ENCODE measurements at places on chromosomes 4 and X. TPM values are rescaled to one million over a fixed set of nuclear protein-coding genes. Genes with fewer than 3 reads are reported as not detected.

Gene GRIA3
- total RNA-seq: 0.71 TPM

DNA sequence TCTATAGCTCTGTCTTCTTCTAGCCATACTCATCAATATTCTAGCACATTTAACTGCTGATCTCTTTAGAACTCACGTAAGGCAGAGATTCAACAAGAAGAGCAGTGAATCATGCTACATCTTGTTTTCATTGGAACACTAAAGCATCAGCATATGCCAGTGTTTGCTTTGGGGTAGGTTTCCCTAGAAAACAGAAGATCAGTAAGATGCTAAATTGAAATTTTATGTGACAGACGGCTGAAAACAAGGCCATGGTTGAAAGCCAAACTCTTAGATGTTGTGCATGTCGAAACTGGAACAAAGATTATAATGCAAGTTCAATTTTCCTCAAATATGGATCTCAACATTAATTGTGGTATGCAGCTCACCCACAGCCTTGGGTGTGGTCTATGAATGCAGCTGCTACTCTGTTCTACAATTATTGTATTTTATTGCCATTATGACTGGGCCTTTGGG lies 107.6 kb downstream of the PDLIM5 start:
- no peak for DNase-seq

- no peak for DNase-seq
Measured at GRCh38 chr4:105350859-105351490, 122.9 kb downstream of the PPA2 start.

GRCh38 chr4:87103086-87103485 lies 117.3 kb downstream of the KLHL8 start:
- DNase-seq: no peak

DNA sequence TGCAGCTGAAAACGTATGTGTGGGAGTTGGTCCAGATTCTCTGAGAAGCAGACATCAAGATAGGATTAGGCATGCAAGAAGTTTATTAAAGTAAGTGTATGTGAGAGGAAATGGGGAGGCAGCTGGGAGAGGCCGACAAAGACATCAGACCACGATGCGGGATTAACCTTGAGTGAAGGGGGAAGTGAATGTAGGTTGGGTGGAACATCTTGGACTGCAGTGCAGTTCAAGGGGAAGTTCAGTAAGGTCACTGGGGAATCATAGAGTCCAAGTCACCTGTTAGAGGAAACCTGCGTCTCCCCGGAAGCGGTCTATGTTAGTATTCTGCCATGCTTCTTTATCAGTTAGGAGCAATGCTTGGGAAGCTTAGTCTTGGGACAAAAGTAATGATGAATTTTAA lies 22.0 kb downstream of the CXCL8 start:
- no peak for DNase-seq

- DNase-seq: no peak
Measured at GRCh38 chr4:89334311-89334710, 26.7 kb upstream of the GPRIN3 start.

- no peak for DNase-seq
Measured at GRCh38 chr4:150176547-150176946, 98.3 kb downstream of the DCLK2 start.

GRCh38 chr4:186765138-186765537 lies 41.5 kb upstream of the FAT1 start:
- no peak for DNase-seq

Gene WDR44
- total RNA-seq: 15.3 TPM

Gene TRPC5OS
- not detected for total RNA-seq

DNA sequence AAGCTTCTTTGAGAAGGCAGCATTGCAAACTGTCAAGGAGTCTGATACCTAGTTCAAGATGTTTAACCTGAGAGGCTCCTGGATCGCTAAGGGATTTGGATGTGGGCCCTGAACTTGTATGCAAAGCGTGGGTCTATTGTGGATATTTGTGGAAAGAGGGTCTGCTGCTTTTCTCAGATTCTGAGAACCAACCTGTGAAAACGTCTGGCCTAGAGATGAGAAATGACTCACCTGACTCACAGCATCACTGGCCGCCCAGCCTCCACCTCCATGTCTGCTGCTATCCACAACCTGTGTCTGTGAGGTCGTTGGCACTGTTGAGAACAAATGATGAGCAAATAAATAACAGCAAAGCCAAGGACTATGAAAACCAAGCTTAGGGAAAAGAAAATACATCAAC lies 33.3 kb upstream of the PROM1 start:
- no peak for DNase-seq

Gene CXCL3
- total RNA-seq: 15.1 TPM

DNA sequence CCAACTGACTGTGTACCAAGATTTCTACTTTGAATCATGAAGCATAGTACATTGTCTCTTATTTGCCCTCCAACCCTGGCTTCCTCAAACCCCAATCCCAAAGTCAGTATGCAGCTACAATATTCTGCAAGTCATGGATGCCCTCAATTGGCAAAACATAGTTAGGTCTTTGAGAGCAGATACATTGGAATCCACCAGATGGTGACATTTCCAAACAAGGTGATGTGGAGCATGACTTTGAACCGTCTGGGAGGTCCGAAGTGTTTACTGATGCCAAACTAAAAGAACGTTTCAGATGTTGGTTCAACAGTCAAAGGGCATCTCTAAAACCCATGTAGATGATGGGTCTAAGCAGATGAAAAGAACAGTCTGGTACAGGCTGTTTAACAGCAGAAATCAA lies 43.7 kb upstream of the FRMD7 start:
- DNase-seq: no peak

Gene GABRE
- 167 TPM for total RNA-seq

GRCh38 chr4:159390648-159391047 lies 287.8 kb downstream of the RAPGEF2 start:
- DNase-seq: no peak

GRCh38 chr4:101707596-101707995 lies 82.9 kb upstream of the BANK1 start:
- no peak for DNase-seq

Gene TTC29
- total RNA-seq: not detected

- no peak for DNase-seq
Measured at GRCh38 chr4:112510291-112511092, 5.5 kb downstream of the NEUROG2 start.

Gene NPY1R
- total RNA-seq: 17.2 TPM

GRCh38 chr4:185144601-185145240 lies 1.7 kb downstream of the SLC25A4 start:
- no peak for DNase-seq

DNA sequence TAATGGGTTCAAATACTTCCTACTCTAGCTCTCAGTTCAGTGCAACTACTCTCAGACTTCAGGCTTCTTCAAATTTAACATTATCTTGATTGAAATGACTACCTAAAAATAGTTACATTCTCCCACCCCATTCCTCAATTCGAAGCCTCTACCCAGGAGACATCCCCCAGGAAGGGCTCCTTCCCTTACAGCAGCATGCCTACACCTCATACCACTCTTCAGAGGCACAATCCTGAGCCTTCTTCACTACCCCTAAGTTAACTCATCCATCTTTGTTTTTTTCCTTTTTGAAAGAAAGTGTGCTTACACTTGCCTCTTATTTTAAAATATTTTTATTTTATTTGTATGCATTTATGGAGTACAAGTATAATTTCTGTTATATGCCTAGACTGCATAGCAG lies 17.2 kb upstream of the PRSS48 start:
- no peak for DNase-seq

Gene MGARP
- 0.39 TPM for total RNA-seq

DNA sequence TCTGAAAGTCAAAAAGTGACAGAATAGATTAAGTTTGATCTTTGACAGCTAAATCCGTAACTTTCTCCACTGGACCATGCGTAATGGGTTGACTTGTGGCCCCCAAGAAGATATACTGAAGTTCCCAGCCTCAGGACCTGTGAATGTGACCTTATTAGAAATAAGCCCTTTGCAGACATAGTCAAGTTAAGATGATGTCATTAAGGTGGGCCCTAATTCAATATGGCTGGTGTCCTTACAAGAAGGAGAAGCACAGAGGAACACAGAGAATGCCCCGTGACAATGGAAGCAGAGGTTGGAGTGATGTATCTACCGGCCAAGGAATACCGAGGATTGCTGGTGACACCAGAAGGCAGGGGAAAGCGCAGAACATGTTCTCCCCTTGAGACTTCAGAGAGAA lies 14.4 kb downstream of the ENPP6 start:
- DNase-seq: no peak

- DNase-seq: no peak
Measured at GRCh38 chr4:53477636-53478035, 100.2 kb downstream of the FIP1L1 start.

Gene NPY5R
- 3.5 TPM for total RNA-seq

DNA sequence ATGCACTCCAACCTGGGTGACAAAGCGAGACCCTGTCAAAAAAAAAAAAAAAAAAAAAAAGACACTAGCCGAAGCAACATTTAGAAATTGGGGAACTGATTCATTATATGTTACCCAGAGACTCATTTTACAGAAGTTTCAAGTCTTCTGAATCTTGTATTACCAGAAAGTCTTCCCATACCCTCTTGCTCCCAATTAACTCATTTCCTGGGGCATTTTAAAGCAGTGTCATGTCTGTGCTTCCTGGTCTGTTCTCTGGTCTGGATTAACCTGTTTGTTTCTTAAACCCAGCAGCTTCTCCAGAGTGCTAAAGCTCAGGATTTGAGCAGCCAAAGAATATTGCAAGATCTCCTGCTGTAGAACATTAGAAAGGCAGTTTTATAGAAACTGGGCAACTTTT lies 43.7 kb downstream of the FRMPD3 start:
- DNase-seq: no peak

DNA sequence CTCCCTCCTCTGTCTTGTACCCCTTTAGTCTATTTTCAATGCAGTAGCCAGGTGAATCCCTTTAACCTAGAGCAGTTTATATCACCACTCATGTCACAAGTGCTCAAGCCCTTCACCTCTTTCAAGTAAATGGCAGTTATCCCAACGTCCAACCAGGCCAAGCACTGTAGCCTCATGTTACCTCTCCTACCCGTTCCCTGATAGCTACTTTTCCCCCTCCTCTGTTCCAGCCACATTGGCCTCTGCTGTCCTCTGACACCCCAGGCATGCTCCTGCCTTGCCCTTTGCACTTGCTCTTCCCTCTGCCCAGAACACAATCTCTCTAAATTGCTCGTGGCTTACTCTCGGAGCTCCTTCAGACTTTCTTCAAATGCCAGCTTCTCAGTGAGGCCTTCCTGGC lies 15.2 kb downstream of the GUCY1B1 start:
- no peak for DNase-seq

DNA sequence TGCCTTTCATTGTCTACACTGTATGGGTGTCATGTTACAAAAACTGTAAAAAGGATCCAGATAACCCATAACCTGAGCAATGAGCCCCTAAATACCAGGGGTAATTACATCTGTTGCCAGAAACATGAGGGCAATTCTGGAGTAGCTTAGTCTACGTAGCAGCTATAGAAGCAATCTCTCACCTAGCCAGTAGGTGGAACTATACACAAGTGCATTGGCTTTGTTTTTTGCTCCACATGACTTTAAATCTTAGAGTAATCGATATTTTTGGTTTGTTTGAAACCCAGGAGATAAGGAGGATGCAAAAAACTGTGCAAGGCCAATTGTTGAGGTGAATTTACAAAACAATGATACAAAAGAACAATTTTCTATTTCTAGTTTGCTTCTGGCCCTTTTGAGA lies 57.5 kb downstream of the GPR82 start:
- no peak for DNase-seq

DNA sequence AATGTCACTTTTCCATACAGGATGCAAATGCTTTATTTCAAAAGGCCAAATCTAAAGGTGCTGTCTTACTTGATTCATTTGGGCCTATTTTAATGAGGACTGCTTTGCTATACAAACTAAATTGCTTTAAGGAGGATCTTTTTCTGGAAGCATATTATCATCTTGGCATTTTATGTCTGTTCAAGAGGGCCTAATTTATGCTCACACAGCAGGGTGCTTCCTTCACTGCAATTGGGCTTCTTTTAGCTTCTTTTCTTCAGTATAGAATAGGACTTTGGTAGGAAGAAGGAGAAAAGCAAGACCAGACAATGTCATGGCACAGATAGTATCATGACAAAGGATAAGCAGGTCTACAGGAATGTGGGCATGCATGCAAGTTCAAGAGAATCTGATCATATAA lies 222.4 kb upstream of the ANKRD50 start:
- no peak for DNase-seq

GRCh38 chr4:45931154-45931553 lies 192.7 kb downstream of the GABRG1 start:
- DNase-seq: no peak

- DNase-seq: peak; percentile 59
Measured at GRCh38 chrX:151754641-151755215, 20.2 kb downstream of the CNGA2 start.

Gene FAT1
- 50.3 TPM for total RNA-seq

- no peak for DNase-seq
Measured at GRCh38 chr4:113838460-113838859, 76.9 kb upstream of the CAMK2D start.

Gene SEL1L3
- total RNA-seq: 13.7 TPM

GRCh38 chrX:3545901-3546300 lies 167.5 kb downstream of the PRKX start:
- no peak for DNase-seq

- DNase-seq: no peak
Measured at GRCh38 chr4:46491455-46491854, 101.5 kb upstream of the GABRA2 start.

Gene GPR78
- total RNA-seq: not detected

Gene SRPX2
- 224 TPM for total RNA-seq

DNA sequence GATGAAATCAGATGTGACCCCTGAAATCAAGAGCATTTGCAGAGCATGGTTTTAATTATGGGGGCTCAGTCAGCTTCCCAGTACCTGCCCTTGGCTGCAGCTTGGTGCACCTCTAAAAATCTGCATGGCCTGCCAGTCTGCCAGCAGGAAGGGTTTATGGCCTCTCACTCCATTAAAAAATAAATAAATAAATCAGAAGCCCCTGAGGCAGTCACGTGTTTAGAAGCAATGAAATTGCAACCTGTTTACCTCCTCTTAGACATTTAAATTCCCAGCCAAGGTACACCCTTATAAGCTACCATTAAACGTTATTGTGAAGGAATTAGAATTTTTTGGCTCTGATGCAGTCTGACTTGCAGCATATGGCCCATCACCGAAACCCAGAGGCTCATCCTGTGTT lies 114.0 kb upstream of the LDB2 start:
- DNase-seq: no peak

- DNase-seq: no peak
Measured at GRCh38 chrX:52082578-52082977, 13.6 kb upstream of the MAGED4B start.

GRCh38 chr4:37892641-37893040 lies 1.8 kb downstream of the TBC1D1 start:
- no peak for DNase-seq

Measured in mesenteric fat pad (tissue), 1 donor.